CD4-positive, alpha-beta T cell treated with Interferon alpha-2 for 1 hour (primary cell): ENCODE measurements at places on chromosomes 6 and 20.

DNA sequence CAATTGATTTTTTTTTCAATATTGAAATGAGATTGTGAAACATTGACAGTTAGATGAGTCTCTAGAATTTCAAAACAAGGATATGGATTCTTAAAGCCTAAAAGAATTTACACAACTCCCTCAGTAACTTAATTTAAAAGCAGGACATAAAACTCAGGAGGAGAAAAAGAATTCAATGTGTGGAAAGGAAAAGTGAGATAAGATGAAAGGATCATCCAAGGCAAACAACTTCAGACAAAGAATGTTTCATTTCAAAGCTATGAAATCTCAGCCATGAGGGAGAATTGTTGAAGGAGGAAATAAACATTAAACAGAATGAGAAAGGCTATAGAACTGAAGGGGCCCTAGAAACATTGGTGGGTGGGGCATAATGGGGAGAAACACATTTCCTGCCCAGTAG, 191.7 kb upstream of the NOX3 start:
- no peak for DNase-seq

DNA sequence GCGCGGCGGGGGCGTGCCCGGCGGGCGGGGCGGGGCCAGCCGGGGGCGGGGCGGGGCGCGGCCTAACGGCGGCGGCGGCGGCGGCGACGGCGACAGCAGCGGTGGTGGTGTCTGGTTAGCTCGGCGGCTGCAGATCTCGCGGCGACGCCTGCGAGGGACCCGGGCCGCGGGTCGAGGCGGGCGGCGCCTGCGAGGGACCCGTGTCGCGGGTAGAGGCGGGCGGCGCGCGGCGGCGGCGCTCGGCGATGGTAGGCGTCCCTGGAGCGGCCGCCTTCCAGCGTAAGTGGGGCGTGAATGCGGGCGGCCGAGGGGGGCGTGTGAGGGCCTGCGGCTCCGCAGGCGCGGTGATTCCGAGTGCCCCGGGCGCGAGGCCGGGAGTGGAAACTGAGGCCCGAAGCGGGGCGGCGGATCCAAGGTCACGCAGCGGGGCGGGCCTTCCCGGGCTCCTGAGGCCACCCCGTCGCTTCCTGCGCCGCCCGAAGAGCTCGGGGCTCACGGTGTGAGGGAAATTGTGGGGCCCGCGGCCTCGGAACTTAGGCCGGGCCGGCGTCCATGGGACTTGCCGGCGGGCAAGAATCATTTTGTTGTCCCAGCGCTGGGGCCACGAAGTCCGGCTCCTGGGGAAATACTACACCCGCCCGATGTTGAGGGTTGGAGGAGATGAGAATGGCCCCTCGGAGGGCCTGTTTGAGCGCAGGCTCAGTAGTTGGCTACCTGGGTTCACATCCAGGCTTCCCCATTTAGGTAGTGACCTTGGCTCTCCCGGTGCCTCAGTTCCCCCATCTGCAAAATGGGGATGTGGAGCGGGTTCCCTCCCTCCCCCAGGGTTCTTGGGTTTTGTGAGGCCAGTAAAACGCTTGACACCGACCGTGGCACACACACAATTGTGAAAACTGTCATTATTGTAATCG, at the start of gene CBFA2T2:
Gene CBFA2T2 (plus strand): TSS at position 74 of the 911 bp plus-strand sequence. CDS start 172 bp downstream, at position 246.
- DNase-seq = no peak

- no peak for DNase-seq
Measured at GRCh38 chr6:113015249-113015648, 668.1 kb downstream of the RFPL4B start.

DNA sequence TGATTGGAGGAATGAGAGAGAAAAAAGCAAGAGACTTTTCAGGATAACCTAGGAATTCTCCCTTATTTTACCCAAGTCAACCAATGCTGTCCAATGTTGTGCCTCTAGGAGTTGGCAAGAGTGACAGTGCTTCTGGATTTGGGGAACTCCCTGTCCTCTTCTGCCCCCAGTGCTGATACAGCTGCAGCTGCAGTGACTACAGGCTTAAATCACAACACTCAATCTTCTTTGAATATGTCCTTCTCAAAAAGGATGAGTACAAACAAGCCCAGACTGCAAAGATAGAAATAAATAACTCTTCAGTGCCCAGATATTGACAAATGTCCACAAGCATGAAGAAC, 141.0 kb upstream of the COL21A1 start:
- DNase-seq = no peak

DNA sequence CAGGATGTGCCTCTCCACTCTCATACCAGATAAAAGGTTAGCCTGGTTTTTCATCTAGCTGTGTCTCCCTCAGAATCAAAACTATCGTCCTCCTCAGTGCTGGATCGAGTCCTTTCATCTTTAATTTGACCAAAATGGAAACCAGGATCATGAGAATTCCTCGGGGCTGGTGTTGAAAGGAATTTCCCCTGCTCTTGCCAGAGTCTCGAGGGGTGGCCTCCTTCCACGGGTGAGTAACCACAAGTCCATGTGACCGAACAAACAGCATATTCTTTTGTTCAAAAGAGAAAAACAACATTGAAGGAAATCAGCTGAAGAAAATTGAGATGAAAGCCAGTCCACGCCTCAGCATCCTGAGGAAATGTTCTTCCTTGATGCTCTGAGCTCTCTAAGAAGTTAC, 165.9 kb upstream of the CDYL start:
- DNase-seq = no peak

DNA sequence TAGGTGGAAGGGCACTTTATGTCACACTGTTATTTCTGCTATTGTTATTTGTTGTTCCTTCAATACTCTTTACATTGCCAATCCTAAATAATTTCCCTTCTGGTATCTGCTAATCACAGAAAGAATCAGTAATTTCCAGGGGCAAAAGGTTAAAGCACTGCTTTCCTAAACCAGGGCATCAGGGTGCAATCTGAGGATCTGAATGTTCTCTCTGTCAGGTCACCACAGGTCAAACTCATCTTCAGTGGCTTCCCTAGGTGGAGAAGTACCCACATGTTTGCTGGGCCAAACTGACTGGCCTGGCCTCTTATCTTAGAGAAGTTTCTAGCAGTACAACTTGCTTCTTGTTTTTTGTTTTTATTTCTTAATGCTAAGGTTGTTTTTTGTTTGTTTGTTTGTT, 118.7 kb downstream of the OPRM1 start:
- DNase-seq = no peak

GRCh38 chr20:8432435-8433148, 300.5 kb downstream of the PLCB1 start:
- no peak for DNase-seq

GRCh38 chr6:154386848-154387717, 30.5 kb upstream of the IPCEF1 start:
- DNase-seq = no peak

- no peak for DNase-seq
Measured at GRCh38 chr6:5737460-5737859, 269.3 kb downstream of the NRN1 start.

GRCh38 chr6:108596956-108597355, 36.2 kb downstream of the FOXO3 start:
- no peak for DNase-seq

DNA sequence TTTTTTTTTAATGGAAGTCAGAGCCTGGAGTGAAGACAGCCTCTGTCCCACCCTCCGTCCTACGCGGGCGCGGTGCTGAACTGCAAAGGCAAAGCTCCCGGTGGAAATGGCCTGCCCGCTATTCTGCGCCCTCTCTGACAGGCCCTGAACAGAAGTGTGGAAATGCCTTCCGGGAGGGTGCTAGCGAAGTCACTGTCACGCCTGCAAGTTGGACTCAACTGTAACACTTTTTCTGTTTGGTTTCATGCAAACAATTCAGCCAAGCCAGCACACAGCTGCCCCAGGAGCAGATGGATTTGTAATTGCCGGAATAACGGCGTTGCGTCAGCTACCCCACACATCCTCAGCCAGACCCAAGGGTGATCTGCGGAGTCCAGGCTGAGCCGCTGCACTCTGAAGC, 107.6 kb downstream of the PSMB1 start:
- no peak for DNase-seq

- no peak for DNase-seq
Measured at GRCh38 chr6:69555088-69555638, 241.6 kb downstream of the LMBRD1 start.

- DNase-seq = no peak
Measured at GRCh38 chr6:97629180-97629579, 346.2 kb upstream of the MMS22L start.

GRCh38 chr6:3803627-3804468, 45.3 kb upstream of the FAM50B start:
- no peak for DNase-seq

GRCh38 chr6:158353883-158354877, 41.9 kb downstream of the TULP4 start:
- no peak for DNase-seq

GRCh38 chr6:91442342-91442741, 855.5 kb upstream of the MAP3K7 start:
- no peak for DNase-seq

DNA sequence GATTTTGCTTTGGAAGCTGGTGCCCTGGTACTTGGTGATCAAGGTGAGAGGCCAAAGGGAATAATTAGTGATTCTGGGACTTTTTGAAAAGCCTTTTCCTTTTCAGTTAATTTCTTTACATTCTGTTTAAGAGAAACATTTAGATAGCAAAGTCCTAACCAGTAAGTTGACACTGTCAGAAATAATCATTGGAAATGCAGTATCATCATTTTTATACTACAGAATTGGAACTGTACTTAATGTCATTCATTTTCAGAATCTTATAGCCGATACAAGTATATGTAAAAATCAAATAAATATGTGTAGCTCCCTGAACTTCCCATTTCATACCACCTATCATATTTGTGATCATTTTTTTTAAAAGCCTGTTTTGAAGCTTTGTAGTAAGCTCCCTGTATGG, 27.5 kb downstream of the MCM8 start:
- no peak for DNase-seq

DNA sequence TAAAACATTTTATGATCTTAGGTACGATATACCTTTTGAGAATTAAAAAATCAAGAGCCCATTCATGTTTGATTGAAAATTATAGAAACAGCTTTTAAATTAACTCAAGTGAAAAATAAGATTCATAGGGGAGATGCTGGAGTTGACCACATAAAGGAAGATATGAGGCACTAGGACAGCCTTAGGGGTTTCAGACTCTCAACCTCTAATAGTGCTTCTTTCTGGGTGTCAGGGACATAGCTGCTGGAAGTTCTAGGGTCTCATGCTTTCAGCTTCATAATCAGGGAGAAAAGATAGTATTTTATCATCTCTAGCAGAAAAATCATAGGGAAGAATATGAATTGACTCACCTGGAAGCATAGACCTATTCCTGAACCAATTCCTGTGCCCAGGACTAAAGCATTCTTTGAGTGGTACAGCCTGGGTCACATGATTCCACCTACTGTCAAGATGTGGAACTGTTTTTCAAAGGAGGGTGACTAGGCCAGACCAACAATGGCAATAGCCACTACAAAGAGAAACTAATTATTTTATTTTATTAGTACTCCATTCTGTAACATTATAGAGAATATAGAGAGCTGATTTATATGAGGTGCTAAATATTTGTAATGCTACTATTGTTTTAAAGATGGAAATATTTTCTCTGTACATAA, 27.8 kb upstream of the CENPW start:
- DNase-seq = no peak

GRCh38 chr6:41049955-41050354, 3.0 kb upstream of the APOBEC2 start:
- no peak for DNase-seq

- no peak for DNase-seq
Measured at GRCh38 chr20:53077373-53078205, 105.4 kb downstream of the TSHZ2 start.

DNA sequence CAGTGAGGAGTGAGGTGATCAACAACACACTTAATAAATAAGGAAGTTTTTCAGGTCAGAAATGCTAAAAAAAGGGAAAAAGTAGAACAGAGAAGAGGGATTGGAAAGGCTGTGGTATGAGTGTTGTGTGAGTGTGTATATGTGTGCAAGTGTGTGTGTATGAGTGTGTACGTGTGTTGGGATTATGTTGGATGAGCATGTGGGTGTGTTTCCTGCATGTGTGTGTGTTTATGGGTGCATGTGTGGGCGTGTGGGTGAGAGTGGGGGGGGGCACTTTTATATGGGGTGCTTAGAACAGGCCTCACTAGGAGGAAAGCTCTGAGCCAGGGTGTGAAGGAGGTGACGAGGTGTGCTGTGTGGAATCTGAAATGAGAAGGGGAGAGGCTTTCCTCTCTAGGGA, 116.8 kb upstream of the SLC22A23 start:
- no peak for DNase-seq

- no peak for DNase-seq
Measured at GRCh38 chr6:138526822-138527235, 27.5 kb upstream of the NHSL1 start.

- no peak for DNase-seq
Measured at GRCh38 chr6:154509421-154510143, 903 bp downstream of the CNKSR3 start.

DNA sequence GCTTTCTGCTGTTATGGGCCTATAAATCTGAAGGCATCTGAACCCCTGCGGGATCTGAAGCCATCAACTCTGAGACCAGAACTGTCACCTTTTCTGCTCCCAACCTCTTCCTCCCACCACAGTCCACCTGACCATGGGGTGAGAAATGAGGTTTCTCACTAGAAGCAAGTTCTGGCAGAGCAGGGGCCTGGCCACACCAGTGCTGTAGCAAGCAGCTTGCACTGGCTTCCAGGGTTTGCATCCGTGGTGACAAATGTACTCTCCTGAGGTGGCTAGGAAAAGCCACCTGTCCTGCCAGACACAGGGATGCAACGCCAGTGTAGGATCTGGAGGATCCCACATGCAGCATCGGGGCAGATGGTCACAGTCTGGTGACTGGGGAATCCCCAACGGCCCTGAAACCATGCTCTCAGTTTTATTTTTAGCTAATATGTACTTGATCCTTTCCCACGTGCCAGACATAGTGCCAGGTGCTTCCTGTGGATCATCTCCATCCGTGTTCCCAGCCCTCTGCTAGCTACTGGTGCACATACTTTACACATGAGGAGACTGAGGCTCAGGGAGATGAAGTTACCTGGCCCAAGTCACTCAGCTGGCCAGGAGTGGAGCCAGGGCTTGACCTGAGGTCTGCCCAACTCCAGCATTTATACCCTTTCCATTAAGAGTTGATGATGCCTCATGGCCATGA, 122.1 kb upstream of the SPACA1 start:
- DNase-seq = peak; percentile 21
